ENCODE measurements at places on chromosomes 3 and 15. TPM values are rescaled to one million over a fixed set of nuclear protein-coding genes. Genes with fewer than 3 reads are reported as not detected.

BCHE gene
- total RNA-seq, result not detected

H1-8 gene
- total RNA-seq, result not detected

PIF1 gene
- 0.50 TPM for total RNA-seq

SI gene
- not detected for total RNA-seq

SLC51B gene
- total RNA-seq, result not detected

CHRNB4 gene
- total RNA-seq, result not detected

GOLGA8J gene
- total RNA-seq, result not detected

TMEM212 gene
- total RNA-seq, result not detected

CRBN gene
- 143 TPM for total RNA-seq

NMNAT3 gene
- total RNA-seq, result 1.2 TPM

SETD5 gene
- 58.9 TPM for total RNA-seq

MORC1 gene
- total RNA-seq, result not detected

USP3 gene
- total RNA-seq, result 264 TPM

AADAC gene
- total RNA-seq, result not detected

ZCWPW2 gene
- 0.54 TPM for total RNA-seq

CLDN18 gene
- not detected for total RNA-seq

SEMA6D gene
- total RNA-seq, result not detected

ZPLD1 gene
- not detected for total RNA-seq

DCUN1D1 gene
- 45.3 TPM for total RNA-seq

STX19 gene
- total RNA-seq, result not detected

WDR49 gene
- not detected for total RNA-seq

LRRC31 gene
- not detected for total RNA-seq

KCNMB2 gene
- not detected for total RNA-seq

CCDC54 gene
- not detected for total RNA-seq

ZNF385D gene
- not detected for total RNA-seq

TRIM42 gene
- not detected for total RNA-seq

CLEC3B gene
- 0.38 TPM for total RNA-seq

VILL gene
- total RNA-seq, result 19.0 TPM

CPNE4 gene
- not detected for total RNA-seq

CERS3 gene
- total RNA-seq, result 0.92 TPM

AP3S2 gene
- 14.2 TPM for total RNA-seq

GOLGA6D gene
- total RNA-seq, result not detected

GABPB1 gene
- total RNA-seq, result 27.0 TPM

NAA50 gene
- total RNA-seq, result 98.9 TPM

UBAP1L gene
- 5.9 TPM for total RNA-seq

CLSTN2 gene
- not detected for total RNA-seq

P2RY12 gene
- not detected for total RNA-seq

GPR62 gene
- not detected for total RNA-seq

PLA1A gene
- not detected for total RNA-seq

TSC22D2 gene
- 51.7 TPM for total RNA-seq
